Naive thymus-derived CD4-positive, alpha-beta T cell (primary cell): ENCODE measurements at places on chromosomes 3 and 15. TPM values are rescaled to one million over a fixed set of nuclear protein-coding genes. Genes with fewer than 3 reads are reported as not detected.

CRELD1 gene
- 21.0 TPM for total RNA-seq

PLSCR5 gene
- not detected for total RNA-seq

TBC1D23 gene
- total RNA-seq: 38.7 TPM

- DNase-seq: no peak
Measured at GRCh38 chr15:95932141-95932540, 398.4 kb upstream of the NR2F2 start.

- DNase-seq: no peak
Measured at GRCh38 chr3:169923831-169924230, 12.5 kb downstream of the SAMD7 start.

GRCh38 chr3:181713676-181714612 is 2.2 kb downstream of the SOX2 start:
- DNase-seq: no peak

DNA sequence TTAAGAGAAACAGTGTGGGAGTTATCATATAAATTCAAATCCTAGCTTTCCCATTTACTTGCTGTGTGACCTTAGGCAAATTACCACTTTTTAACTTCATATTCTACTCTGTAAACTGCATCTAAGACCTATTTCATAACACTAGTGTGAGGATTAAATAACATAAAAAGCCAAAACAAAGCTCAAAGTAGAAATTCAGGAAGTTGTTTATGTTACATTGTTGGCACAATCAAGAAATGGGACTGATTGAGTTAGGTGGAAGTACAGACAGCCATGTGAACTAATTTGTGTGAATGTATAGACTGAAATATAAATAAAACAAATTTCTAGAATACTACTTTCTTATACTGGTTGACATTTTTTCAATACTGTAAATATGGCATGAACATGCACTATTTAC is 131.7 kb downstream of the STAG1 start:
- no peak for DNase-seq

GRCh38 chr3:4529876-4530588 is 36.9 kb downstream of the ITPR1 start:
- no peak for DNase-seq

DNA sequence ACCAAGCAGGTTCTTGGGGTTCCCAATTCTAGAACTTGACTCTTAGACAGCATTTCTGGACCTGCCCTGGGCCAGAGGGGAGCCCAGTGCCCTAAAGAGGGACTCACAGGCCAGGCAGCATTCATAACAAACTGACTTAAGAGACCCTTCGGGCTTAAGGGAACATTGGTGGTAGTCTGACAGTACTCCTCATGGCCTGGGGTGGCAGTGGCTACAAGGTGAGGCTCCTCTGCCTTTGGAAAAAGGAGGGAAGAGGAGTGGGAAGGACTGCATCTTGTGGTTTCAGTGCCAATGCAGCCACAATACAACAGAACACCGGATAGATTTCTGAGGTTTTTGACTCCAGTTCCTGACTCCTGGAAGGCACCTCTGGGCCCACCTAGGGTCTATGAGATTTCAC is 172.2 kb upstream of the STRIT1 start:
- DNase-seq: no peak
